ENCODE measurements at places on chromosomes 6 and 20.

GRCh38 chr6:67411036-67411435 is 1224.0 kb upstream of the ADGRB3 start:
- DNase-seq = no peak

GRCh38 chr6:89145091-89145955 is 532 bp upstream of the PM20D2 start:
- no peak for DNase-seq

DNA sequence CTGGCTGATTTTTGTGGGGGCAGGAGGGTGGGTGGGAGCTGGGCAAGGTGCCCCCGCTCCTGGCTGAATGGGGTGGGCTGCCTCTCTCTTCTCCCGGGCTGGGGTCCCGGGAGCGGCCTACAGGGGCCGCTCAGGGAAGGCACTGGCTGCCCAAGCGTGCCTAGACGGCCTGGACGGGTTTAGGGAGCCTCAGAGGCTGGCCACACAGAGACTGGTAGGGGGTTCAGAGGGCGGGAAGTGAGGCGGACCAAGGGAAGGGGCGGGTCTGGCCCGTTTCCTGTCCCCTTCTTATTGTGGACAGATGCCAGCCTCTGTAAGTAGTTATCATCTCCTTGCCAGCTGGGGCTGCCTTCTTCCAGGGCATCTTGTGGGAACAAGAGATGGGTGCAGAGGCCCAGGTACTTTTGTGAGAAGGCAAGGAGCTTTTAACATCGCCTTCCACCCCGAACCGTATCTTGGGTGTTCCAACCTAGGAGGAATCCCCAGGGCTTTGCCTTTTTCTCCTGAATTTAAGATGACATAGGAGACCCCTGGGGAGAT is 437 bp downstream of the CD40 start:
- no peak for DNase-seq

- DNase-seq = no peak
Observed at GRCh38 chr20:834151-834746, 734 bp downstream of the FAM110A start.

GRCh38 chr6:161003336-161003735 is 11.8 kb downstream of the MAP3K4 start:
- DNase-seq = no peak

GRCh38 chr6:126574301-126574700 is 234.4 kb downstream of the CENPW start:
- no peak for DNase-seq

GRCh38 chr6:135319819-135320218 is 138.7 kb downstream of the MYB start:
- DNase-seq = no peak

DNA sequence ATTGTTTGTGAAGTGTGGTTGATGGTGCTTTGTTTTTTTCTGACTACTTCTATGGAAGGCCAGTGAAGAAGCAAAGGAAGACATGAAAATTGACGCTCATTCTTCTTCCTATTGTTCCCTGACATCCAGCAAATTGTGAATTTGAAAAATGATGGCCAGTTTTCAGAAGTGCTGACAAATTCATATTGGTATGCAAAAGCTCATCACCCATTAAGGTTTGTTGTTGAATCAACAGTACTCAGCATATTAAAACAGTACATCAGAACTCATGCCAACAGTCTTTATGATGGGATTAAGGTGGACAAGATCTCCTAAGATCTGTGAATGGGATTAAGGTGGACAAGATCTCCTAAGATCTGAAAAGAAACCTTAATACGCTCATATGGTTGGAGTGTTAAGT is 1.0 kb upstream of the MTG2 start:
- no peak for DNase-seq

DNA sequence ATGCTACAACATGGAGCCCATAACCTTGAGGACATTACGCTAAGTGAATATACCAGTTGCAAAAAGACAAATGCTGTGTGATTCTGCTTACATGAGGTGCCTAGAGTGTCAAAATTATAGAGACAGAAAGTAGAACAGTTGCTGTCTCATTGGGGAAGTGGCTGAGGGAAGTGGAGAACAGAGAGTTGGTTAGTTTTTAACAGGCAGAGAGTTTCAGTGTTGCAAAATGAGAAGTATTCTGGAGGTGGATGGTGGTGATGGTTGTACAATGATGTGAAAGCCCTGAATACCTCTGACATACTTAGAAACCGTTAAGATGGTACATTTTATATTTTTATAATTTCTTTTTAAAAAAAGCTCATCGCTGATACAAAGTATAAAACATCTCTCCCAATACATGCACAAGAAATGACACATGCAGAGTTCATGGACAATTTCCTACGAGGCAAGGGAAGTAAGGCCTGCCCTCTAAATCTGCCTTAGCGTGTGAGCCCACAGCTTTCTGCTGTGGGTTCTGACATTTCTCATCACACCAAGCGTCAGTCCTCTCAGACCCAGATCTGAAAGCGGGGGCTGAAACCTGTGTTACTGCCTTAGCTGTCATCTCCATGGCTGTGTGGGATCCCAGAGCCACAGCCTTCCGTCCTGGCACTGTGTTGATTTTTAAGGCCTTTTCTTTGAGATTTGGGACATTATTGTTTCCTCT is 126.0 kb downstream of the RNASET2 start:
- no peak for DNase-seq

DNA sequence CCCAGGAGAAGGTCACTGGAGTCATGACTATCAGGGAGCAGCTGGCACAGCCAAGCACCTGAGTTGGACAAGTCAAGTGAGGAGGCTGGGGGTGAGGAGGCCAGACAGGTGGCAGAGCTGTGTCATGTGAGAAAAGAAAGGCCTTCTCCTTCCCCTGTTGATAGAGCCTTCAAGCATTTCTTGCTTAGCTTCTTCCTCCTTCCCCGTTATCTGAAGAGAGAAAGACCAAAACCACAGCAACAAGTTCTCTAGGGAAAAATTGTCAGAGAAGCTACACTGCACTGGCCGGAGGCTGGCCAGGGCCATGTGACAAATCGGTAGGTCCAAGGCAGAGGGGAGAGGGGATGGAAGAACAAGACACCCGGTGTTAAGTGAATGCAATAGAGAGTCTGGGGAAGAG is 202.1 kb upstream of the PRDM1 start:
- DNase-seq = no peak

GRCh38 chr6:118659513-118660217 is 8.3 kb upstream of the CEP85L start:
- DNase-seq = no peak

DNA sequence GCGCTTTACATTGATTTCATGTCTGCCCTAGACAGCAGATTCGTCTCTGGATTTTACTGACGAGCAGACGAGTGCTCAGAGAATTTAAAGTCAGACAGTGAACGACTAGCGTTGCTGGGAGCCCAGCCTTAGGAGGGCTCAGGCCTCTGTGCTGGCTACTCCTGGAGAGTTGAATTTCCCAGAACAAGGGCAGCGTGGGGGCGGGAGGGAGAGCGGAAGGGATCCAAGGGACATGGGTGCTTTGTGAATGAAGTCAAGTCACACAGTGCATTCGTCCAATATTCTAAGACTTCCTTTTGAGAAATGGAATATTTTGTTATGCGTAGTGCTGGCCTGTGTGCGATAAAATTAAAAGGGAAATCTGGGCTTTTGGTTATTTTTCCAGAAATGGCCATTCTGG is 126.5 kb downstream of the MYLK4 start:
- no peak for DNase-seq

GRCh38 chr6:11738234-11738633 is 40.4 kb downstream of the ADTRP start:
- DNase-seq = no peak

GRCh38 chr6:72955666-72956065 is 269.6 kb downstream of the KHDC1L start:
- DNase-seq = no peak

DNA sequence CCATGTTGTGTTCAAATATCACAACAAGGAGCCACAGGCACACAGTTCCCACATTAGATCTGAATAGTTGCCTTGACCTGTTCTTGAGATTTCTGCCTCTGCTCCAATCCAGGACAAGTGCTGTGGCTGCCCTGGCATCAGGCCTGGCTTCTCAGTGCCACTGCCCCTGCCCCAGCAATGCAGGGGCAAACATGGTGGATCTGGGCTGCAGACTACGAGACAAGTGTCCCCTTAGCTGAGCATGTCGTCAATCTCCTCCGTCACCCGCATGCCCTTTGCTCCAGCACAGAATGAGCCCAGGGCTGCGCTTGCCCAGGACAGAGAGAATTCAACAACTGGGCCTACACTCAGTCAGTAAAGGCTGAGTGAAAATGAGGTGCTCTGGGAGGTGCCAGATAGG is 201.6 kb downstream of the SYNDIG1 start:
- DNase-seq = no peak

DNA sequence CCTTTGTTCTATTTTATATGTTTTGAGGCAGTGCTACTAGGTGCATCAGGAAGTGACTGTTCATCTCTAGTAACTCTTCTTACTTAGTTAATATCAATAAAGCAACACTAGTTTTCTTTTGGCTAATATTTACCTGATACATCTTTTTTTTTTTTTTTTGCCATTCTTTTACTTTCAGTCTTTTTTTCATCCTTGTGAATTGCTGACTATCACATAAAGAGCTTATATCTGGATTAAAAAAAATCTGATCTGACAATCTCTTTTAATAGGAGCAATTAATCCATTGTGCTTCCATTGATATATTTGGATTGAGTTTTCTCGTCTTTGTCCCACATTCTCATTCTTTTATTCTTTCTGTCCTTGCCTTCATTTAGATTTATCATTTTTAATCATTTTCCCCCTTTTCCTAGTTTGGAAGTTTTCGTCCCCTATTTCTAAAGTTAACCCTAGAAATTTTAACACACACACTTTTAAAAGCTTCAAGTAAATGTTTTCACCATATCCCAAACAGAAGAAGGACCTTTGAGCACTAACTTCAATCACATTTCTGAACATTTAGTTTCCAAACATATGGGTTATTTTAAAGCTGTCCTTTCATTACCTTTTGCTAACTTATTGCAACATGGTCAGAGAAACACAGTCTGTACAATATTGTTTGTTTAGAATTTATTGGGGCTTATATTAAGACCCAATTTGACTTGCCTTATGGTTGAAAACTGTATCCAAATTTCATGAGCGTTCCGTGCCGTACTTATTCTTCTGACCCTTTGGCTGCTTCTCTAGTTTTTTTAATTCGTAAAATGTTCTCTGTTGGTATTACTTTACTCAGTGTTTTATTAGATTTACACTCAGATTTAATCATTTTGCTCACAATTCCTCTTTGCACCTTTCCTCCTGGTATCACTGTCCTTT is 63.0 kb downstream of the SYCP2L start:
- DNase-seq = no peak

DNA sequence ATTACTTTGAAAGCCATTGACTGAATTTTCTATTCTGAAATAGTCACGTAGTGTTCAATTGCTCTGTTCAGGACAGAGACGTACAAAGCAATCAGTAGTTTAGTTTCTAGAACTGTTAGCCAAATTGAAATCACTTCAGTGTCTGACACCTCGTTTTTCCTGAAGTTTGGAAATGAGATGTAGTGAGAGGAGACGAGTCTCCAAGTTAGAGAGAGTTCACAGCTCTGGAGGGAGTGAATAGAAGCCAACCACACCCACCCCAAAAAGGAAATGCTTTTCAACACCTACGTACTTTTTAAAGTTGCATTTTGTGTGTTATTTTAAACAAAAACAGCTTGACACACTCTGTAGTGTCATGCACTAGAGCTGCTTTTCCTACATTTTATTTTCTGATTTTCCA is 296.0 kb downstream of the ADGRG6 start:
- DNase-seq = no peak

GRCh38 chr6:34439442-34439841 is 13.6 kb upstream of the RPS10 start:
- DNase-seq = no peak

- no peak for DNase-seq
Observed at GRCh38 chr6:77482981-77483380, 19.7 kb upstream of the HTR1B start.

DNA sequence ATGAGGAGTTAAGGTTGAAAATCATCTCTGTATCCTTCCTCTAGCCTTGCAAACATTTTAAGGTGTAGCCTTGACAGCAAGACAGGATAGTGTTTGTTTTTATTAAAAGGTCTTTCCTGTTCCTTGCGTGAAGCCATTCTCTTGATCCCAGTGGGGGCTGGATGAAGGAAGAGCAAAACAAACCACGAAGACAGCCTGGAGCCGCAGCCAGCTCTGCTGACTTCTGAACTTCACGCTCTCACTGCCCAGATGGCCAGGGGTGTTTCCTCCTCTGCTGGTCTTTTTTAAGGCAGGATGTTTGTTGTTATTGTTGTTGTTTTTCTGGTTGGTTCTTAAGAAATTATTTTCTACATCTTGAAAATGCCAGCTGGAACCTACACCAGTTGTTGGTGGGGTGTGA is 156.4 kb downstream of the MTHFD1L start:
- peak; percentile 73 for DNase-seq

DNA sequence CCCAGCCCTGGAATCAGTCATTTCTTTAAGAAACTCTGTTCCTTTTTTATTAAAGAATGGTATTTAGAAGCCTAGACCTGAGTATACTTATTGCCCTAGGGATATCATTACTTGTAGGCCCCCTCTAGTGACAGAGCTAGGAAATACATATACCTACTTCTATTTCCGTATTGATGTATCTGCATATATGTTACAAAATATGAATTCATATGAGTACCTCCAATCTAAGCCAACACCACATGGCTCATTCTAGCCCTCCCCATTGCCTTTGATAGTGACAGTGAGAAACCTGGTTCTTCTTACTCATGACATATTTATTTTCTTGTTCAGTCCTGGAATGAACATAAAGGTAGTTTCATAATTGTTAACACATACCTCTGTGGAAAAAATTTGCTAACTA is 137.2 kb downstream of the FARS2 start:
- peak; percentile 20 for DNase-seq

DNA sequence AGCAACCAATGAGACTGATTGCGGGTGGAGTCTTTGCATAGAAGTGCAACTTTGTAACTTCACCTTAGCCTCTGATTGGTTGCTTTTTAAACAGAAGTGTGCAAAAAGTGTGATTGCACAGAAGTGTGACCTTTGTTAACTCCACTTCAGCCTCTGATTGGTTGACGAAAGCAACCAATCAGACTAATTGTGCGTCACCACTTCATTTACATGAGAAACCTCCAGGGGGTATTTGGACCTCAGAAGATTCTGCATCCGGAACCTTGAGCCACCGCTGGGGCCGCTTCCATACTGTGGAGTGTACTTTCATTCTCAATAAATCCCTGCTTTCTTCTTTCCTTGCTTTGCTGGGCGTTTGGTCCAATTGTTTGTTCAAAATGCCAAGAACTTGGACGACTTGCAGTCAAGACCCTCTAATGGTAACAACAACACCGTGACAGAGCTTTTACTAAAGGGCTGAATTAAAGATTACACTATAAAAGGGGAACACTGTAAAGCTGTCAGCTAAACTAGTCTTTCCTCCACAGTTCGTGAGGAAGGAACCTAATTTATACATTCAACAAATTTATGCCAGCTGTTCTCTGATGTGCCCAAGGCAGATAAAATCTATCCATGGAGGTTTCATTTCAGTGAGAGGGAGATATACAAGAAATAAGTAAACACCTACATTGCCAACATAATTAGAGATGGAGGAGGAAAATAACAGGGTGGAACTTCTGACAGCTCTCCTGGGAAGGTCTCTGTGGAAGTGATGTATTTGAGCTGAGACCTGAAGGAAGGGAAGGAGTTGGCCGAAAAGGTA is 1.4 kb upstream of the HECA start:
- no peak for DNase-seq

Data from smooth muscle cell of the brain vasculature (primary cell).